ENCODE measurements at places on chromosomes 1 and 21.

GRCh38 chr1:203612932-203613682 lies 13.5 kb upstream of the ATP2B4 start:
- DNase-seq = no peak

GRCh38 chr1:241499910-241500309 lies 19.6 kb downstream of the FH start:
- peak; percentile 55 for DNase-seq

GRCh38 chr1:41122851-41123518 lies 101.5 kb upstream of the SLFNL1 start:
- peak; percentile 89 for DNase-seq

GRCh38 chr1:148373192-148373925 lies 109.7 kb downstream of the PPIAL4G start:
- DNase-seq = no peak

DNA sequence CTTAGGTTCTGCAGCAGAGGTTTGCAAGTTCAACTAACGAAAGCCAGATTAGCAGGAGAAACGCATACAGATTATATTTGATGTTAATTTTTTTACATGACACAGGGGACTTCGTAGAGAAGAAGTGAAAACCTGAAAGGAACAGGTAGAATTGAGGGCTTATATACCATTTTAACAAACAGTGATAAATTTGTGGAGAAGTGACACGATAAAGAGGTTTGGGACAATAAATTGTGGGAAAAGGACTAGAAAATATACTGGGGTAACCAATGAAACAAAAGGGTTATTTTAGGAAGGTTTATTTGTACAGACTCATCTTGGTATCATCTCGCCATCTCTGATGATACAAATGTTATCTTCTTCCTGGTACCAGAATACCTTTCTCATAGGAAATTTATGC lies 452.9 kb downstream of the SETD4 start:
- no peak for DNase-seq

DNA sequence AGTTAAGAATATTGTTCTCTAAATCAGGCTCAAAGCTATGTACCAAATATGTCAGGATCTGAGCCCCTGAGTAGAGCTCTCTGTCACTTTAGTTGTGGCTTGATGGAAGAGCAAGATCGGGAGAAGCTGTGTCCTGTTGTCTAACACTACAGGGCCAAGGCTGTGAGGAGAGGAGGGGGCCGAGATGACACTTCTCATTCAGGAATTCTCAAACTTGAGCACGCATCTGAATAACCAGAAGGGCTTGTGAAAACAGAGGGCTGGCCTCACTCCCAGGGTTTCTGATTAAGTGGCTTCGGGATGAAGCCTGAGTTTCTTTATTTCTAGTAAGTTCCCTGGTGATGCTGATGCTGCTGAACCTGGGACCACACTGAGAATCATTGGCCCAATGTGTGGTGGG lies 209.2 kb upstream of the DAB1 start:
- no peak for DNase-seq
